ENCODE measurements at places on chromosomes 11 and 22.

GRCh38 chr11:125949271-125950177, 3.7 kb downstream of the VSIG10L2 start:
- no peak for DNase-seq

- DNase-seq = no peak
These were observed 68.9 kb downstream of the ZBTB16 start for GRCh38 chr11:114128399-114128798.

- DNase-seq = no peak
These were observed 36.6 kb downstream of the SC5D start for GRCh38 chr11:121328967-121329679.

DNA sequence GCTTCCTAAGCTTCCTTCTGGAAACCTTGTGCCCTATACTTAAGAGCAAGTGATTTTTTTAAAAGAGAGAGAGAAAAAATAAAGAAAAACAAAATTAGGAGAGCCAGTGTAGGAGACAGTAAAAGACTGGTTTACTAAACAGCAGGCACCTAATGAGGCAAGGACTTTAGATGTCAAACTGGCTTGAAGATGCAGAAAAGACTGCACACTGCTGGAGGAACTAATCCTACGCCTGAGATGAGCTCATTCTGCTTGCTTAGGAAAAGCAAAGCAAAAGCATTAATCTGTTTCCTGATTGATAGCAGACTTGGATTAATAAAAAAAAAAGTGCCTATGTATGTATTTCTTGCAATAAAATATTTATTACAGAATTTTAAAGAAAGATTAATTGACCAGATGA, 113.6 kb upstream of the SEZ6L start:
- no peak for DNase-seq

DNA sequence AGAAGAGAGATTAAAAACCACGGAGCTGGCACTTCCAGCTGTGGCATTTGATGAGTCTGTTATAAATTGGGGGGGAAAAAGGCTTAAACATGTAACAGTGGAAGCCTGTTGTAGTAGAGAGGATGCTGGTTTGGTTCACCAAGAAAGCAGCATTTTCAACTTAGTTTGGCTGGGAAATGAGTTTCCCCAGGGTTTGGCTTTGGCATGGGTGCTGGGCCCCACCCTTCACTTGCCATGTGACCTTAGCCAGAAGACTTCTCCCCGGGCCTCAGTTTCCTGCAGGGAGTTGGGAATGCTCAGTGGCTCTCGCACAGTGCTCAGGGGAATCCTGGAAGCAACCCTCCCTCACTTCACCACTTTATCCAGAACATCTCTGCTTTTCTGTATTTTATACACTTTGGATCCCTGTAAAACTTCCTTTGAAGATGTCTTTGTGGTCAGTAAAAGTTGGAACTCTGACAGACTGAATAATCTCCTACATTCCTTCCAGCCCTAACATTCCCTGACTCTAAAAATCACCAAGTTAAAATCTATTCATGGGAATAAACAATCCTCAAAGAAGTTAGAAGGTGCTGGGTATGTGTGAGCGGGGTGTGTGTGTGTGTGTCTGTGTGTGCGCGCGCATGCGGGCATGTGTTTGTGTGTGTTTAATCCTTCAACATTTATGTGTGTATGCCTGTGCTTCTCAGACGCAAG, 166.0 kb downstream of the TENM4 start:
- DNase-seq = peak; percentile 1

GRCh38 chr11:95912902-95913560, 10.9 kb downstream of the MTMR2 start:
- no peak for DNase-seq

- no peak for DNase-seq
These were observed 2.6 kb downstream of the SPATA19 start for GRCh38 chr11:133842730-133843129.

DNA sequence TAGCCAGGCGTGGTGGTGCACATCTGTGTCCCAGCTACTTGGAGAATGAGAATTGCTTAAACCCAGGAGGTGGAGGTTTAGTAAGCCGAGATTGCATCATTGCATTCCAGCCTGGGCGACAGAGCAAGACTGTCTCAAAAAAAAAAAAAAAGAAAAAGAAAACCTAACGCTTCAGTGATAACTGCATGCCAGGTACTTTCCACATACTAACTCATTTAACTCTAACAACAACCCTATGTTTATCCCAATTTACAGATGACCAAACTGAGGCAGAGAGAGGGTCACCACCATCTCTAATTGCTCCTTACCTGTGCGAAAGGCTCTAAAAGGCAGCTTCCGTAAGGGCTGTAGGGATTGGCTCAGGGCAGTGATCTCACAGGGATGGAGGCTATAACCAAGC, 11.6 kb downstream of the PISD start:
- peak; percentile 27 for DNase-seq

- DNase-seq = no peak
These were observed 42.4 kb downstream of the FCHSD2 start for GRCh38 chr11:73099512-73100266.

- peak; percentile 82 for DNase-seq
These were observed 79.6 kb downstream of the ME3 start for GRCh38 chr11:86592659-86593451.

DNA sequence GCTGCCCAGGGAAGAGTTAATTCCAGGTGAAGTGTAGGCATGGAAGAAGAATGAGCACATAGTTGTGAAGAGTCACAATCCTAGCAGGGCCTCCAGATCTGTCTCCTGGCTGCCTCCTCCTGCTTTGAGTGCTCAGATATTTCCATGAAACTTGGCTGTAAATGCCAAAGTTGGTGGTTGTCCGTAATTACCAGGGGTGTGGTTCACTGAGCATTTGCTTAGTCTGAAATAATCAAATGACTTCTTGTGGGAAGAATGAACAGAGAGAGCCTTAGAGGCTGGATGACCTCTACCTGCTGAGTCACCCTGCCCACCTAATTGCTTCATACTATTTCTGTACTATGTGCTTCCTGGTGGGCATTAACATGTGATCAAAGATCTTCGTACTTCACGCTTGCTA, 50.9 kb downstream of the APIP start:
- DNase-seq = no peak

- DNase-seq = no peak
These were observed 370.2 kb downstream of the AASDHPPT start for GRCh38 chr11:106447631-106448191.

DNA sequence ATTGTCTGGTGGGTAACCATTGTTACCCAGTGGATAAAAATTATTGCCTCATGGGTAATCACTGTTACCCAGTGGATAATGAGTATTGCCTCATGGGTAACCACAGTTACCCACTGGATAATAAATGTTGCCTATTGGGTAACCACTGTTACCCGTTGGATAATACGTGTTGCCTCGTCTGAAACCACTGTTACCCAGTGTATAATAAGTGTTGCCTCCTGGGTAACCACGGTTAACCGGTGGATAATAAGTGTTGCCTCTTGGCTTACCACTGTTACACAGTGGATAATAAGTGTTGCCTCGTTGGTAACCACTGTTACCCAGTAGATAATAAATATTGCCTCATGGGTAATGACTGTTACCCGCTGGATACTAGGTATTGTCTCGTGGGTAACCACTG, 20.9 kb upstream of the NXPE4 start:
- no peak for DNase-seq

DNA sequence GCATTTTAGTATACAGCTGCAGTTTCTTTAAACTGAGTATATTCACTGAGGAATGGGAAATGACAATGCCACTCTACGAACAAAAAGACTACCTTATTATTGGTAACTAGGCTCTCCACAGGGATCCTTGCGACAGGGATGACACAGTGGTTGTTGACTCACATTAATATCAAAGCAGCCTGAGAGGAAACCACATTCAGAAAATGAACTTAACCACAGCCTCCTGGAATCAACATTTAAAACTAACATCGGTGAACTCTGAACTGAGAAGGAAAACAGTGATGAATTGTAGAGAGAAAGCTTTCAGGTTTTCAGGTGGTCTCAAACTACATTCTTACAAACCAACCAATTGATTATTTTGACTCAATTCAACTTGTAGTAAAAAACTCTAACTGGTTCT, 90.3 kb upstream of the MTMR2 start:
- DNase-seq = peak; percentile 43

DNA sequence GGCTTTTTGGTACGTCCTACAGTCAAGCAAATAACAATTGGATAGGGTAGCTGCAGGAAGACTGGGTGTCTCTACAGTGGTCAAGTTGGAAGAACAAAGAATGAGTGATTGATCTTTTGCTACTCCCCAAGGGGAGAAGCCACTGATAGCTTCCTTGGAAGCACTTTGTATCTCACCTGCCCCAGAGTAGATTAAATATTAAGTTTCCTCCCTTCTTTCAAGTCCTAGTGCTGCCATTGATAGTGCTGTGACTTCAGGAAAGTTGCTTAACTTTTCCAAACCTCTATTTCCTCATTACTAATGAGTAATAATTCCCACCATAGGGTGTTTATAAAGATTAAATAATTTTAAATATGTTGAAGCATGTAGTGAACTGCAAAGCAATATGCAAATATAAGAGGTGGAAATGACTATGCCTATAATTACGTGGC, 35.6 kb upstream of the EHF start:
- DNase-seq = no peak

GRCh38 chr11:67082071-67082791, 25.6 kb downstream of the RHOD start:
- DNase-seq = no peak

- no peak for DNase-seq
These were observed 28.7 kb downstream of the CYTH4 start for GRCh38 chr22:37310815-37311595.

DNA sequence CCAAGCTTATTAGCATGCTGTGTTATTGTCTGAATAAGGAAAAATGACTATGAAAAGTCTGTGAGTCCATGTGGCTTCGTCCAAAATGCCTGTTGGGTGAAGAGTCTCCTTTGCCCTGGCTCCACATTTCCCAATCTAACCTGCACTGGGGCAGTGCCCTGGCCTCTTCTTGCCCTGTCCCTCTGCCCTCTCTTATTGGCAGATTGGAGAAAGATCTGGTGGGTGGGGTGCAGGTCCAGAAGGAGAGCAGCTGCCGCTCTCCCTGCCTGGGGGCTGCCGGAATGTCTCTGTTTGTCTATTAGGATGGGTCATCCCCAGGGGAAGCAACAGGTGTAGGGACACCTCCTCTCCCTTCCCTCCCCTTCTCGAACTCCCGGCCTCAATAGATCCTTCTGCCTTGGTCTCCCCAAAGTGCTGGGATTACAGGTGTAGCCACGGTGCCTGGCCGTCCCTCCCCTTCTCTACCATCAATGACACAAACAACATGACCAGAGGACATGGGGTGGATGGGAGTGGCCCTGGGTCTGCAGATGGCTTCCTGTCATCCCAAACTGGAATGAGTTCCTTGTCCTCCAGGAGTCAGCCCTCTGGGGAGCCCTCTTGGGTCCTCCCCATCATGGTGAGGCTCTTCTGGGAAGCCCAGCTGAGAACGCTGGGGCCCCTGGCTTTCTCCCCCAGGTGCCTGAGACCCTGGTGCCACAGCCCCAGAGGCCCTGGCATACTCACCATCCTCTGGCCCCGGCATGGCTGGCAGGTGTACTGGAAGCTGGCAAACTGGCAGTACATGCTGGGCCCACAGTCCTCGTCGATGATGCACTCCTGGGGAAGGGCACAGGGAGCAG, 40.5 kb downstream of the DKK3 start:
- no peak for DNase-seq

DNA sequence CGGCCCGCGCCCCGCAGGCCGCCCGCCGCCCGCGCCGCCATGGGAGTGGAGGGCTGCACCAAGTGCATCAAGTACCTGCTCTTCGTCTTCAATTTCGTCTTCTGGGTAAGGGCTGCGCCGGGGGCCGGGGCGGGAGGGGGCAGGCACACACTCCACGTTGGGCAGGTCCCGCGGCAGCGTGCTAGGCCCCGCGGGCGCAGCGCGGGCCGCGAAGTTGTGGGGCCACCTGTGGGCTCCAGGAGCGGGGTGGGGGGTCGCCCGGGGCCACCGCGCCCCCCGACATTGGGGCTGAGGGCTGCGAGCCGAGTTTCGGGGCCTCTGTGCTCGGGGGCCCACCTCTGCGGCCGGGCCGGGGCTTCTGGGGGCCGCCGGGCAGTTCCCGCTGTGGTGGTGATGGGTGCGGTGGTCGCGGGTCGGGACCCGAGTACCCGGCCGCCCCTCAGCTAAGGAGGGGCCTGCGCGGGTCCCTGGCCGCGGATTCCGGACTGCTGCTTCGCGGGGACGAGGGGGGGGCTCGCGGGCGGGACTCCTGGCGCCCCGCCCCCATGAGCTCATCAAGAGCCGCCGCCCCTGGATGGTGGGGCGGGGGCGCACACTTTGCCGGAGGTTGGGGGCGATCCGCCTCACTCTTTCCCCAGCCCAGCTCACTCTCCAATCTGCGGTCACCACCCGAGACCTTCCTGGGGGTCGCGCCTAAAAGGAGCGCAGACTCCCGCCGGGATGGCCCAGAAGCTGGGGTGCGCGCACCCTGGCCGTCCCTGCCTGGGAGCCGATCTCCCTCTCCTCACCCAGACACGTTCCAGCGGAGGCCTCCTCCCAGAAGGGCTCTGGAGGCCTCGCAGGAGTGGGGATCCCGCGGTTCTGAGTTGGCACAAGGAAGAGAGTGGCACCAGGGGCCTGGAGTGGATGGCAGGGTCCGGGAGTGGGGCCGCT, 667 bp downstream of the CD81 start:
- DNase-seq = peak; percentile 75

DNA sequence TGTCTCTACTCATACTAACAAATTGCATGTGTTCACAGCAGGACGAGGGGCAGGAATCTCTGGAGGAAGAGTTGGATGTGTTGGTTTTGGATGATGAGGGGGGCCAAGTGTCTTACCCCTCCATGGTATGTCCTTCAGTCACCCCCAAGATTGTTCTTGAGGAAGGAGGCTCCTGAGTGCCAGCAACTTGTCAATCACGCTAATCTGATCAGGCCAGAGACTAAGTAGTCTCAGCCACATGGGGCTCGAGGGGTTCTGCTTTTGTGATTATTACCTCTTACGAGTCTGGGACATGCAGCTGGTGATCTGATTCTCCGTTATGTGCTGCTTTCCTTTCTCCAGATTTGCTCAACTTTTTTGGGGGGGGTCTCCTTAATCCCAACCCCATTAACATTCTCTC, 54.3 kb downstream of the CTNND1 start:
- DNase-seq = no peak
